ENCODE measurements at places on chromosomes 1 and 21. TPM values are rescaled to one million over a fixed set of nuclear protein-coding genes. Genes with fewer than 3 reads are reported as not detected.

DNA sequence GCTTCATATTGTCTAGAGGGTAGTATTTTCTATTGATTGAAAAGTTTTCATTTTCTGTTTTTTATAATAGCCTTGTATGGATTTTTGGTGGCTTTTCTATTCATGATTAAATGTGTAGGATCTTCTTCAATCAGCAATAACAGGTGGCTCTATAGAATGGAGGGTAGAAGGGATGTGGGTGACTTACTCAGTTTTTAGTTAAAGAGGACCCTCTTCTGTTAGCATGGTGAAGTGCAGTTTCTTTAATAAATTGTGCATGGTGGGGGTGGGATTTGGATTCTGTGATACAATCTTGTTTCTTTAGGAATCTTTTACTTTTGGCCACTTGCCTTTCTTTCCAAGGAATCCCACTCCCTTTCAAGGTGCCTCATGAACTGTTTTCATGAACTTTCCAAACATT, 64.7 kb downstream of the SLC35A3 start:
- no peak for DNase-seq

The LCE1B gene
- not detected for total RNA-seq

The C1QB gene
- 130 TPM for total RNA-seq

The C4BPB gene
- 0.46 TPM for total RNA-seq

GRCh38 chr21:28018741-28019669, 973.7 kb downstream of the LTN1 start:
- DNase-seq, result peak; percentile 34

The HAPLN2 gene
- total RNA-seq, result 1.6 TPM

The GPX7 gene
- total RNA-seq, result 3.9 TPM

DNA sequence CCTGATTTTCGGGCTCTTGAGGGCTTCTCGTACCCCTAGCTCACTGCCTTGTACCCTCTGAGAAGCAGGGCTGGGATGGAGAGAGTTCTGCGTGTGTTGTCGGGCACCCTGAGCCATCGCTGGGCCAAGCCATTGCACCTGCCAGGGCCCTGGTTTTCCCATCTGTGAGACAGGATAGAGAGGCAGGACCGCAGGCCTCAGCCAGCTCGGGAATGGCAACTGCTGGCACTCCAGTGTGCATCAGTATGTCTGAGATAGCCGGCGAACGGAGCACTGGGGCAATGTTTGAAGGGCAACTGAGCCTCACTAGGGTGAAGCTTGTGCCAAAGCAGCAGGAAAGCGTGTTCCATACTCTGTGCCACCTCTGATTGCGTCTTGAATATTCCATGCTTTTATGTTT, 66.9 kb downstream of the TENT5C start:
- DNase-seq, result peak; percentile 70

DNA sequence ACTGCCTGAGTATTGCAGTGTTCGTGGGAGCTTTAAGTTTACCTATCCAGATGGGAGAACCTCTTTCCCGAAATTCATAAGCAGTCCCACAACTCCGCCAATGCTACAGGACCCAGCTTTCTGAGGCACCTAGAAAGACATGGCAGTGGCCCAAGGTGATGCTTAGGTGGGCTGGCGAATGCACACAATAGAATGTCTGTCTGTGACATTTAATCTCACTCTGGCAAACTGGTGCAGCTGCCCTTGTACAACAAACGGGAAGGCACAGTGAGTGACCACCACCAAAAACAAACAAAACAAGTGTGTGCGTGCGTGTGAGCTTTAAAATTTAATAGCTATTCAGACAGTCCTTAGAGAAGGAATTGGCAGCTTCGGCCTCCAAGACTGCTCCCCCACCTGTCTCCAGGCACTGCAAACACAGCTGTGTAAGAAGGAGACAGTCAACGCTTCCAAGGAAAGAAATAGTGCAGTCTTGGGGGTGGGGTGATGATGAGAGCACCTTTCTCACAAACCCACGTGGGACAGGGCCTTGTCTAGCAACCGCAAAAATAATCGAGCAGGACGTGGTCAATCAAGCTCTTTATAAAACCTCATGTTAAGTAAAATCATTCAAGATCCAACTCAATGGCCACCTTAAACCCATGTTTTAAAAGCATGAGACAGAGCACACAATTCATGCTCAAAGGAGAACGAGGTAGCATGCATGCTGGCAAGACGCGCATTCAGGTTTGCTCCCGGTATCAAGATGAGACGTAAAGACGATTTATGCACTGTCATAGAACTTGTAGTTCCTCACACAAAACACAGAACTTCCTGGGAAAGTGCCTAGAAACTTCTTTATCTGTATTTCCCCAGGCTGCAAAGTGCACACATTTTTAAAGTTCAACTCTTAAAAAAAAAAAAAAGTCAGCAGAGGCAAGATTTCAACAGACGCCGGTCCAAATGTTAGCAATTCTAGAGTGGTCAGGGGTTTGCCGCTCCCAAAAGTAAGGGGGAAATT, 84.1 kb downstream of the TM2D1 start:
- DNase-seq, result no peak

DNA sequence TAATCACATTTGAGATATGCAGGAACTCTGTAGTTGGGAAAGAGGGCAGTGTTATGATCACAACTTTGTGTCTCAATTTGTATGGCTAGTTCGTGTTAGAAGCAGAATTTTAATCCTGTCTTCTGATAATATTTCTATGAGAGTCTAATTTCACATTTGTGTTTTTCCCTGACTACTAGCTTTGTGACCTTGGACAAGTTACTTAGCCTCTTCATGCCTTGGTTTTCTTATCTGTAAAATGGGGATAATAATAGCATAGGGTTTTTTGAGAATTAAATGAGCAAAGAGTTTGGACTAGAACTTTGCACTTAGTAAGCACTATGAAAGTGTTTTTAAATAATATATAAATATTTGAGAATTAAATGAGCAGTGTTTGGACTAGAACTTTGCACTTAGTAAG, 24.9 kb upstream of the SCAF4 start:
- no peak for DNase-seq

The AMY2A gene
- total RNA-seq, result not detected

The BRDT gene
- not detected for total RNA-seq

DNA sequence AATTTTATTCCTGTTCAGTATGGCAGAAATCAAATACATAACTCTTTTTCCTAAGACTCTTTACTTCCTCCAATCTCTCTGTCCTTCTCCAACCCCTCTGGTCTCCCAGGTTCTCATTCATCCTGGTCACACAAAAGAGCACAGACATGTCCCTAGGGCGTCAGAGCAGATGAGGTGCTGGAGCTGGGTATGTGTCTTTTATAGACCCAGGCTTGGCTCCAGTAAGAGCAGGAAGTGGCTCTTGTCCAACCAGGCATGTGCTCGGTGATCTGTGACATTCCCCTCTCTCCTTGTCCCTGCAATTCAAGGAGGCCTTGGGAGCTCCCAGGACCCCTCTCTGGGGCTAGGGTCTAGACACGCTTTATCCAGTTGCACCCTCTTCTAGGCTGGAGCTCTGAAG, 18.0 kb upstream of the LCE2D start:
- no peak for DNase-seq

DNA sequence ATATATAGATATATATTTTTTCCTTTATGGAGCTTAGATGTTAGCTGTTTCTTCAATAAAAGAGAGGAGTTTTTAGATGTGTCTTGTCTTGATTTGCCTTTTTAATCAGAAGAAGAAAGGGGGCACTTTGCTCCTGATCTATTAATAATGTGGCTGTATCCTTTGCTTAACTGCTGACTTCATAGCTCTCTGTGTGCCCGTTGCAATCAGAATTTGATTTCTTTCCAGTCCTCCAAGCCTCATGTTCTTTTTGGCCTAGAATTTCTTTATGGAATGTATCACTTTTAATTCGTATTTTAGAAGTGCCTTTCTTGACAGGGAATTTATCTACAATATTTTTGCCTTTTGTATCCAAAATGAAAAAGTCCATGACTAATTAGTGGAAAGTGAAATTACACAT, 85.3 kb downstream of the C1orf21 start:
- no peak for DNase-seq

The TSACC gene
- not detected for total RNA-seq

- DNase-seq, result no peak
Measured at GRCh38 chr1:31674626-31675025, 29.2 kb downstream of the COL16A1 start.

The PRRX1 gene
- 35.8 TPM for total RNA-seq

DNA sequence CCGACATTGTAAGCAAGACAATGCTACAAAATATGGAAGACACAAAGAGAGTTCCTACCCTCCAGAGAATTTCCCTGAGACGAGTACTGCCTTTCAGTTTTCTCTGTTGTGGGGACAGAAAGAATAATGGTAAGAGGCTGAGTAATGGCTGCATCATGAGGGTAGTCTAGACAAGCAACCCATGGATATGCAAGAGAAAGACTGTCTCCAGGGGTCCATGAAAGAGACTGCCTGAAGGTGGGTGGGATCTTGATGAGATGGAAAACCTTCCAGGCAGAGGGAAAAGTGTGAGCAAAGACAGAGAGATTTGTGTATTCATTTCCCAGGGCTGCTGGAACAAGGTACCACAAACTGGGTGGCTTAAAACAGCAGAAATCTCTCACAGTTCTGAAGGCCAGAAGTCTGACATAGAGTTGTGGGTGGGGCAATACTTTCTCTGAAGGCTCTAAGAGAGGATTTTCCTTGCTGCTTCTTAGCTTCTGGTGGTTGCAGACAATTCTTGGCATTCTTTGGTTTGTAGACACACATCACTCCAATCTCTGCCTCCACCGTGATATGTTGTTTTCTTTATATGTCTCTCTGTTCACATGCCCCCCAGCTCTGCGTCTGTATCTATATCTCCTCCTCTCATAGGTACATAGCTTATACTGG, 41.4 kb downstream of the ANP32E start:
- no peak for DNase-seq

The SERPINC1 gene
- 0.51 TPM for total RNA-seq

- DNase-seq, result no peak
Measured at GRCh38 chr1:160307118-160307791, 22.3 kb upstream of the PEX19 start.

The UTS2 gene
- total RNA-seq, result not detected

The VASH2 gene
- total RNA-seq, result 2.2 TPM

- DNase-seq, result no peak
Measured at GRCh38 chr1:110463725-110464124, 12.8 kb downstream of the PROK1 start.

Measured in Right ventricle myocardium superior (tissue), 1 donor.